A549 treated with dexamethasone at 1 μM for 4 hours (cell line): ENCODE measurements at places on chromosomes 3 and 15. TPM values are rescaled to one million over a fixed set of nuclear protein-coding genes. Genes with fewer than 3 reads are reported as not detected.

Gene GNAT1
- total RNA-seq: 0.03 to 0.48 TPM (median 0.21 TPM) in 4 of 5 replicates, not detected in the other

Gene EIF2B5
- total RNA-seq: 24.7 to 26.9 TPM (median 26.3 TPM) in 5 replicates

Gene TEX9
- total RNA-seq: 4.0 to 4.9 TPM (median 4.4 TPM) in 5 replicates

Gene HGD
- total RNA-seq: 17.7 to 25.2 TPM (median 21.9 TPM) in 5 replicates

Gene SNUPN
- total RNA-seq: 29.0 to 31.8 TPM (median 30.8 TPM) in 5 replicates

Gene BRK1
- total RNA-seq: 161 to 190 TPM (median 165 TPM) in 5 replicates

Gene TRAT1
- not detected in 5 replicates for total RNA-seq
